ENCODE measurements at places on chromosomes 1 and 21.

- DNase-seq: no peak
Measured at GRCh38 chr21:34548781-34549376, 36.9 kb upstream of the KCNE1 start.

- DNase-seq: no peak
Measured at GRCh38 chr21:43703035-43703880, 15.7 kb upstream of the PDXK start.

DNA sequence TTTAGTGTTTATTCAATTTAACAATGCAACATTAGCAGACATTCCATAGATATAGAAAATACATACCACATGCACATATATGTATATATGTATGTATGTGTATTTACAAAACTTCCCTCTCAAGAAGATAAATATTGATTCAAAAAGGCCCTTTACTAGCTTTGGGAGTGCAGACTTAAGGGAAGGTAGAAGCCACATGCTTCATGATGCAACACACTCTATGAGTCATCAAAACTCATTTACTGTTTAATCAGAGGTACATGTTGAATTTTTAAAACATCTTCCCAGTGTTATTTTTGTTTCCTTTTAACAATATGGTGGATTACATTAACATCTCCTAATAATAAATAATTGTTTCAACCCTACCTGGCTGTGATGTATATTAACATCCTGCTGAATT is 61.4 kb upstream of the KIRREL1 start:
- DNase-seq: no peak

DNA sequence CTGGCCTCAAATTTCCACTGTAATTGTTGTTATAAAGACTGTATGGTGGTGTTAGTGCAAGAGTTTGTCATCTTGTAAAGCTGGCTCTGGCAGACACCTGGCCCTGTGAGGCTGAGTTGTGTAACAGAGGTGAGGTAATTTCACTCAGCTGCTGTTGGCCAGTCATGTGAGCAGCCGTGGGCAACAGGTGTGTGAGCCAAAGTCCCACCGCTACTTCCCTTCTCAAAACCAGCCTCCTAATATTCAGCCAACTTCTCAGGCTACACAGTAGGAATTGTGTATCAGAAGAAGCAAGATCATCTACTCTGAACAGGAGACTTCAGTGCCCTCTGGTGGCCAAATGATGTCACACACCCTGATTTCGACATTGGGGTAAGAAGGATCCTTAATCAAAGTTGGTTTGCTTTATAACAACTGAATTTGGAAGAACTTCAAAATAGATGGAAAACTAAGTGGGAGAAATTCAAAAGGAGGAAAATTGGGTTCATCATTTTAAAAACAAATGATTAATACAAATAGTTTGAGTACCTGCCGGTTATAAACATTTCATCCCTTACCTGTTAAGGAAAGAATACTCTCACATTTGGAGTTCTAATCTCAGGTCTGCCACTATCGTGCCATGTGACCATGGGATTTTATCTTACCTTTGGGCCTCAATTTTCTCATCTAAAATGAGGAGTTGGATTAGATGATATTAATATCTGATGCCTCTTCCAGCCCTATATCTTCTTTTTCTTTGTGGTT is 2.6 kb upstream of the CREG1 start:
- peak; percentile 62 for DNase-seq

GRCh38 chr1:175963740-175964139 is 220.3 kb upstream of the TNR start:
- no peak for DNase-seq

DNA sequence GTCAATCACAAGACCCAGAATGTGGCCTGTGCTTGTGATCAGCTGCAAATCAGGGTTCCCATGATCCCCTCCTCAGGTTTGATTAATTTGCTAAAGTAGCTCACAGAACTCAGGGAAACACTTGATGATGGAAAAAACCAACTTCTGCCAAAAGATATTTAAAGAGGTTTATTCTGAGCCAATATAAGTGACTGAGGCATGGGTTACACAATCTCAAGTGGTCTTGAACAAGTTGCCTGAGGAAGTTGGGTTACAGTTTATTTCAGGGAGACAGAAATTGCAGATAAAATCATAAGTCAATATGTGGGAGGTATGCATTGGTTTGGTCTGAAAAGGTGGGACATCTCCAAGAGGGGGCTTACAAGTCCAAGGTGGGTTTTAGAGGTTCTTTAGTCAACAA is 243.1 kb downstream of the S1PR1 start:
- DNase-seq: no peak

DNA sequence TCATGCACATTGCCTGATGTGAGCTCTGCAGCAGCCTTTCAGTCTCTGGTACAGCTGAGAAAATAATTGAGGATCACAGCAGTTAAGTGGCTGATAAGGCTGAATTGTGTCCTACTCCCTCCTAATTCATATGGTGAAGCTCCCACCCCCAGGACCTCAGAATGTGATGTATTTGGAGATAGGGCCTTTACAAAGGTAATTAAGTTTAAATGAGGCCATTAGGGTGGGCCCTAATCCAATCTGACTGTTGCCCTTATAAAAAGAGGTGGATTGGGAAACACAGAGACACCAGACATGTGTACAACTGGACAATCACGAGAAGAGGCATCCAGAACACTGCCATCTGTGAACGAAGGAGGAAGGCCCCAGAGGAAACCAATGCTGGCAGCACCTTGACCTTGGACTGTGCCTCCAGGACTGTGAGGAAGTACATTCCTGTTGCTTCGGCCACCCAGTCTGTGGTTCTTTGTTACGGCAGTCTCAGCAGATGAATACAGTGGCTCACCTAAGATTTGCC is 148.1 kb downstream of the TRABD2B start:
- no peak for DNase-seq

DNA sequence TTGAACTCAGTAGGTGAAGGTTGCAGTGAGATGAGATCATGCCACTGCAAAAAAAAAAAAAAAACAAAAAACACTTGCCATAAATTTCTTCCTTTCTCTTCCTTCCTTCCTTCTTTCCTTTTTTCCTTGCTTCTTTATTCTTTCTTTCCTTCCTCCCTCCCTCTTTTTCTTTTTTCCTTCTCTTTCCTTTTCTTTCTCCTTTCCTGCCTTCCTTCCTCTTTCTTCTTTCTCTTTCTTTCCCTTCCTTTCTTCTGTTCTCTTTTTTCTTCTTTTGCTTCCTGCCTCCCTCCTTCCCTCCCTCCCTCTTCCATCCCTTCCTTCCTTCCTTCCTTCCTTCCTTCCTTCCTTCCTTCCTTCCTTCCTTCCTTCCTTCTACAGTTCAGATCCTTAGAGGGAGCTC is 71.2 kb downstream of the LYPLAL1 start:
- DNase-seq: no peak

DNA sequence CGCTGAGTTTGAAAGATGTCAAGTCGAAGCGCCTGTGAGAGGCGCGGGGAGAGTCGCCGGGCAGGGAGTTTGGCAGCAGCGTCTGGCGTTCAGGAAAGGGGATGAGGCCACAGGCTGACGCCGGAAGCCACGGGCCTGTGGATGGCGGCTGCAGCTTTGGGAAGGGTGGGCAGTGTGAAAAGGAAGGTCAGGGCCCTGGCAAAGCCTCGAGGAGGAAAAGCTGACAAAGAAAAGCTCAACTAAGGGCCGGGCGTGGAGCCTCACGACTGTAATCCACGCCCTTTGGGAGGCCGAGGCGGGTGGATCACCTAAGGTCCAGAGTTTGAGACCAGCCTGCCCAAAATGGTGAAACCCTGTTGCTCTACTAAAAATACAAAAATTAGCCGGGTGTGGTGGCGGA is 25.2 kb upstream of the COX20 start:
- no peak for DNase-seq

DNA sequence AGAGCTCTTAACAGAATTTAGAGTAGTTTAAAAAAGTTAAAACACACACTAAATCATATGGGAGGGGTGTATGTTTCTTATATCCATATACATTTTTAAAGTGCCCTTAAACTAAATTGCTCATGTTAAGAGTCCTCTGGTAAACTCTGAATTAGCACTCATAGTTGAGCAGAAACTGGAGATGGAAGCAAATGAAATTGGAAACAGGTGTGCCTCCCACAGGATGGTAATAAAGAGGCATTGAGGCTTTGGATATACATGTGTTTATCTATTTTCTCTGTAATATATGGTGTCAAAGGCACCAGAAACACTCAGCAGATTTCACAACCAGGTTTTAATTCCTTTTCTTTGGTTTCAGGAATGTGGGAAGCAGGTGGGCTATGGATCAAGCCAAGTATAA is 188.6 kb downstream of the HS2ST1 start:
- no peak for DNase-seq

DNA sequence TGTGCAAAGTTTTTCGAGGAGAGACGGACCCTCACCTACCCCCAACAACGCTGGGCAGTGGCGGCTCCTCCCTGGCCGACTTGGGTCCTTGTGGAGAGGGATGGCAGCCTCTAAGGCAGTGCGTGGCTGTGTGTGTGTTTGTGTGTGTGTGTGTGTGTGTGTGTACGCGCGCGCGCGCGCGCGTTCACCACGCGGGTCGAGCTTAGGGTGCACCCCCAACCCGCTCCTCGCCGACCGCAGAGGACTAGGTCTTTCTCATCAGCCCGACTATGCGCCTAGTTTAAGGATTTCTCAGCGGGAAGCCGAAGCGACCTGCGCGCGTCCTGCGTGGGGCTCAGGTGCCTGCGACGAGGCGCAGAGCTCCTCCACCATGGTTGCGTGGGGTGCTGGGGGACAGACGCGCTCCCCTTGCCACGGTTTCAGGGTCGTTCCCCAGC is 940 bp downstream of the SOX13 start:
- no peak for DNase-seq

DNA sequence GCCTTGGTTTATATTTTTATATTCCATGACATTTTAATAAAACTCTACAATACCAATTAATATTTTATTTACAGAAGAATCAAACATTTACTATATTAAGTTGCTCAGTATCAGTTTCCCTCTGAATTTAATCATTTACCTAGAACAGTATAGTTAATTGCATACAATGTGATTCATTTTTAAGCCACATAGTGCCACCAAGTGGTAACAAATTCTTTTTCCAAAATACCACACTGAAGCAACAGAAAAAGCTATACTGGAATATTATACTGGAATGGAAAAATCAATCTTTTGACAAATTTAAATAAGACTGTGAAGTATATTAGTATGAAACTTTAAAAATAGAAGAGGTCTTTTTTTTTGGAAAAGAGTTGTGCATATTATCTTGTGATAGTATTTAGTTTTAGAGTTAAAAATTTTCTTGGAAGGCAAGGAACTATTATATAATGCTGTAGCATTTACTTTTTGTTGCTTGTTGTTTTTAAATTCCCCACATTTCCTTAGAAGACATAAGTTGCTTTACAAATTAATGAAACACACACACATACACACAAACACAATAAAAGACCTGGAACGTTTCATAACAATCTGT is 57.3 kb downstream of the ZNF644 start:
- DNase-seq: no peak

GRCh38 chr1:33295023-33295422 is 25.9 kb downstream of the A3GALT2 start:
- no peak for DNase-seq

- no peak for DNase-seq
Measured at GRCh38 chr1:114054148-114054547, 74.9 kb downstream of the OLFML3 start.

GRCh38 chr1:174266476-174266875 is 107.2 kb downstream of the RABGAP1L start:
- no peak for DNase-seq

- DNase-seq: no peak
Measured at GRCh38 chr1:198498103-198498385, 42.4 kb downstream of the ATP6V1G3 start.

DNA sequence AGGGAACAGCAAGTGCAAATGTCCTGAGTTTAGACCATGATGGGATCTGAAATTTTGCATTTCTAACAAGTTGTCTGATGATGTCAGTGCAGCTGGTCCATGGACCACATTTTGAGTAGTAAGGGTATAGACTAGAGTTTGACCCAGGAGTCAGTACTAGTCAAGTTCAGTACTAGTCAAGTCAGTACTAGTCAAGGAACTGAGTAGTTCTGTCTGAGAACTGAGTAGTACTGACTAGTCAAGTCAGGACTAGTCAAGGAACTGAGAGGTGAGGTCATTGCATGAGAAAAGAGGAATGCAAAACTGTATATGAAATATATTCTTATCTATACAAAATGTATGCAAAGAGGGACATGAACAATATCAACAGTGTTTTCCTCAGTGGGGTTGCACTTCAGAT is 34.1 kb downstream of the TSEN15 start:
- no peak for DNase-seq

DNA sequence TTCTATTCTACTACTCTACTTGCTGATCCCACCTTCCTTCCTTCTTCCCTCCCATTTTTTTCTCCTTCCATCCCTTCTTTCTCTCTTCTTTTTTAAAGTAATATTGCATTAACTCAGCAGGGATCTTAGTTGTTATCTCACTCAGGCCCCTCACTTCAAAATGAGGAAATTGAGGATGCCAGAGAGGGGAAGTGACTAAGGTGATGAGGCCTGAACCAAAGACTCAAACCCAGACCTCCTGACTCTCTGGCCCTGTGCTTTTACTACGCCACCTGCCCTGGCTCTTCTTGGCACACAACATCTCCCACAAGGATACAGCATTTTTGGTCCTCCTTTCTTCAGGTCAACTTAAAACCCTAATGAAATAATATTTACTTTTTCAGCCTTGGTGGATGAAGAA is 151.7 kb upstream of the ZNF648 start:
- no peak for DNase-seq

DNA sequence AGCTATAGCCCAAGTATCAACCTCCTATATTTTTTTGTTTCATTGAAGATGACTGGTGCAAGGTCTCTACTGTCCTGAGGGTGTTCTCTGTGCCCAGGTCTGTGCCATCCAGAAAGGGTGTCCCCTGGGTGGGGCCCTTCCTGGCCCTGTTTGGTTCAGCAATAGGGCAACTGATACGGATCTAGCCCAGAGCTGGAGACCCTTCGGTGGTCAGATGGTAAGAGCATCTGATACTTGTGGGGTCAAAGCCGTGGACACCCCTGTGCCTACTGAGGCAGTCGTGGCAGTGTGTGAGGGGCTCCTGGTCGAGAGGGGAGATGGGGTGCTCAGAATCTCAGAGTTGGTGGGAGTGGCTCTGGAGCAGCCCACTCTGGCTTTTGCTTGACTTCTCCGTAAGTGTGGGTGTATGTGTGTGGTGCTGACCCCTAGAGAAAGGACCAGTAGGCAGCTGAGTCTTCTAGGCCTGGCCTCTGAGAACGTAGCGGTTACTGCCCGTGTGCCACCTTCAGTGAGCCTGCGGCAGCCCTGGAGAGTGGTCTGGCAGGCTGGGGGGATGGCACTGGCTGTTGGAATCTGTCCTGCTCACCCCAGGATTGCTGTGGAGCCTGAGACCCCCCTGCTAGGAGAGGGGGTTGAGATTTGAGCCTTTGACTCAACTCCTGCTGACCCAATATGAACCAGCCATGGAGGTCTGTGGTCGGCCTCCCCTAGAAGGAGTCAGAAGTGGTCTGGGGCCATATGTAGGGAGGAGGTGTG is 2.7 kb downstream of the AMPD2 start:
- no peak for DNase-seq

DNA sequence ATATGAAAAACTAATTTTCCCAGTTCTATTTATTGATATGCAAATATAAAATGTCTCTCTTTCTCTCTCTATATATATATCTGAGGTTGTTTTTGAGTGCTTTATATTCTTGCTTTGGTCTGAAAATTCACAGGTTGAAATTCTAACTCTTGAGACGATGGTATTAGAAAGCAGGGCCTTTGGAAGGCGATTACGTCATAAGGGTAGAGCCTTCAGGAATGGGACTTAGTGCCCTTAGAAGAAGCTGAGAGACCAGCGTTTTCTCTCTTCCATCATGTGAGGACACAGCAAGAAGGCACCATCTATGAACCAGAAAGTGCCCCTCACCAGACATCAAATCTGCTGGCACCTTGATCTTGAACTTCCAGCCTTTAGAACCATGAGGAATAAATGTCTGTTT is 57.4 kb upstream of the PAXBP1 start:
- no peak for DNase-seq
